ENCODE measurements at places on chromosomes 12 and 14. TPM values are rescaled to one million over a fixed set of nuclear protein-coding genes. Genes with fewer than 3 reads are reported as not detected.

DNA sequence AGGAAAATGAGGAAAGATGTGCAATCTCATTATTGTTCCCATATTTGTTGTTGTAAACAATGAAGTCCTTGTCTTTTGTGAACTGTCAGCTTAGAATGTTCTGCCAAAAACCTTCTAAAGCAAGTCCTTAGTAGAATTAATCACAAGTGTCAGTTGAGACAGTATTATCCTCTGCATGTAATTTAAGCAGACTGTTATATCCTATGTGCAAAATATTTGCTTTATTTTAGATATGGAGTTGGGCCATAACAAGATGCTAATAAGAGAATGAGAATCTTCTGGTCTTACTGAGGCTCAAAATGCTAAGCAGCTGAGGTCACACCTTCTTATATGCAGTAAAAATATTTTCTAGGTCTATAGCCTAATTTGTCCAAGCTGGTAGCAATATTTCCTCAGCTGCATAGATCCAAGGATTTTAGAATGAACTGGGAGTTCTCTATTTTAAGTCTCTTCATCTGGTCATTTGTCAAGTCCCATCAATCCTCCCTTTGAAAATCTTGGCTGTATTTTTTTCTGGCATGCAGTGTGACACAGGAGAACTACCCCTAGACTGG lies 222.3 kb upstream of the NAV3 start:
- peaks cover 32% of the 10 kb centered on the region for H3K27me3 ChIP-seq
- H3K4me3 ChIP-seq = no peak overlapping the region
- H3K36me3 ChIP-seq = no peaks in the 10 kb centered on the region
- no peaks in the 10 kb centered on the region for H3K4me1 ChIP-seq

DNA sequence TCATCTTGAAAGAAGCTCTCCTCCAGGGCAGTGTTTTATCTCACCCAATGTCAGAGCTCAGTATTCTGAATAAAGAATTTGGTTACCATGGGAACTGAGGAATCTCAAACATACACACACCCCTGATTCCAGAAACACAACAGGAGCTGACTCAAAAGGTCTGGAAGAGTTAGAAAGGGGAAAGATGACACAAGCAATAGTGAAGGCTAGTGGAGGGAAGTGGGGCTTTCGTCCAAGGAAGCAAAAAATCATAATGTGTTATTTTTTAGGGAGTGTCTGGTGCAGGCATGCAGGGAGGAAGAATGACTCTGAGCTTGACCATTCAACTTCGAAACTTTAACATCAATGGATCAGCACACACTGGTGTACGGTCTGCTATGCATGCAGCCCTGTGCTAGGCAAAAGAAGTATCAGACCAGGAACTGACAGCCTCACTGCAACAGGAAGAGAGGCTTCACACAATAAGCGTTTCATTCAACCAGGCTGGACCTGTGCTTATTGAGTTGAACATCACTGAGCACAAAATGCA lies 20.3 kb downstream of the HEBP1 start:
- peaks cover 15% of the 10 kb centered on the region for H3K36me3 ChIP-seq
- DNase-seq = no peak
- H3K4me1 ChIP-seq = peaks cover 33% of the 10 kb centered on the region
- H3K4me3 ChIP-seq = no peak overlapping the region
- no peak overlapping the region for H3K27ac ChIP-seq
- no peaks in the 10 kb centered on the region for H3K27me3 ChIP-seq

GRCh38 chr12:93813186-93813585 lies 136.0 kb downstream of the CRADD start:
- peak overlapping the region; percentile 93 for H3K27ac ChIP-seq
- H3K27me3 ChIP-seq = no peaks in the 10 kb centered on the region
- no peak for DNase-seq
- H3K4me3 ChIP-seq = no peak overlapping the region
- H3K4me1 ChIP-seq = peaks cover 60% of the 10 kb centered on the region

DNA sequence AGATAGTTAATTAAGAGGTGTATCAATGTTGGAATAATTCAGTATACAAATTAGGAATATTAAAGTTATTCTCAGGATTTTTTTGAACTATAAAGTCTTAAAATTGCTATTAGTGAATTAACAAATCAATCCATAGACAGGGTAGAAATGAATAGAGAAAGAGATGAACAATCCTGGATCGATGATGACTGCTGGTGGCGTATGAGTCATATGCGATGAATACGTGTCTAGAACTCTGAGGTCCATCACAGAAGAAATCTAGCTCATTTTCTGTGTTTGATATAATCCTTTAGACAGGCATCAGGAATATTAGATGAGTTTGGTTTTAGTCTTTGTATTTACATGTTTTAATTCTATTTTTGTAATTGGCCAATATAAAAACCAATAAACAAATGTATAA lies 85.4 kb upstream of the RTL1 start:
- H3K36me3 ChIP-seq = no peaks in the 10 kb centered on the region
- H3K4me3 ChIP-seq = no peak overlapping the region
- peaks cover 24% of the 10 kb centered on the region for H3K4me1 ChIP-seq

- H3K27ac ChIP-seq = no peak overlapping the region
- H3K27me3 ChIP-seq = no peaks in the 10 kb centered on the region
- H3K4me3 ChIP-seq = no peak overlapping the region
- H3K4me1 ChIP-seq = peaks cover 8% of the 10 kb centered on the region
These were observed 714.6 kb downstream of the DIO2 start for GRCh38 chr14:79496701-79497100.

GRCh38 chr12:3564861-3565260 lies 73.9 kb downstream of the PRMT8 start:
- H3K27ac ChIP-seq = no peak overlapping the region
- no peak overlapping the region for H3K4me3 ChIP-seq
- peaks cover 4% of the 10 kb centered on the region for H3K27me3 ChIP-seq

DNA sequence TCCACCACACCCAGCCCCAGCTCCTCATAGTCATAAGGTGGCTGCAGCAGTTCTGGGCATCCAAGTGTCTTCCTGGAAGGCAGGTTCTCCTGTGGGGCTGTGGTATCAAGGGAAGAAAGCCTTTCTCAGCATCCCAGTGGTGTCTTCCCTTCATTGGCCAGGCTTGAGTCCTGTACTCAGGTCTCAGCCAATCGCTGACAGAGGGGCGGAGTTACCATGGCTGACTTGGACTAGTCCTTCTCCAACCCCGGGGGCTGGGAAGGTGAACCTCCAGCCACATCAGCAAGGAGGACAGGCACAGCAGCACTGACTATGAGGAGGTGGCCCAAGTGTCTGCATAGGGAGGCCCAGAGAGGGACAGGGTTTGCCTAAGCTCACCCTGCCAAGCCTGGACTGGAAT lies 64.0 kb upstream of the SLC24A4 start:
- no peaks in the 10 kb centered on the region for H3K36me3 ChIP-seq
- no peak for DNase-seq
- H3K27ac ChIP-seq = no peak overlapping the region
- peaks cover 9% of the 10 kb centered on the region for H3K4me1 ChIP-seq
- H3K4me3 ChIP-seq = no peak overlapping the region
- H3K27me3 ChIP-seq = peaks cover 26% of the 10 kb centered on the region

DNA sequence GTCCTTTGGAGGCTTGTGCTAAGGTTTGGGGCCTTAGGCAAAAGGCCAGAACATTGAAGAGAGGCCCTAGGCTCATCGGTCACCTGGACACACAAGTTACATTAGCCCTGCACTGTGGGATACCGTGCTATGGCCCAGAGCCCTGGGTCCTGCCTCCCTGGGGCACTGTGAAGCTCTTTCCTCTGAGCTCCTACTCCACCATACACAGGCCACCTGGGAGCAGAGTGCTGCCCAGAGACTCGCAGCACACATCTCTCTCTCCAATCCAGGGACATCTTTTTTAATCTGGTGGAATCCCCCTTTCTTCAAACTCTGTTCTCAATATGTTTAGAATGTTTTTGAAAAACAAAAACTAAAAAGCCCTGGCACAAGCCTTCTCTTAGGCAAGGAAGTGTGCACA lies 314.2 kb upstream of the RGS6 start:
- no peaks in the 10 kb centered on the region for H3K27me3 ChIP-seq
- H3K36me3 ChIP-seq = peaks cover 36% of the 10 kb centered on the region
- peaks cover 23% of the 10 kb centered on the region for H3K4me1 ChIP-seq
- no peak overlapping the region for H3K27ac ChIP-seq

- H3K4me3 ChIP-seq = no peak overlapping the region
- peaks cover 8% of the 10 kb centered on the region for H3K36me3 ChIP-seq
- no peak overlapping the region for H3K27ac ChIP-seq
- no peak for DNase-seq
- peaks cover 28% of the 10 kb centered on the region for H3K4me1 ChIP-seq
These were observed 3.2 kb upstream of the GSC start for GRCh38 chr14:94773061-94773648.

GRCh38 chr14:22532345-22533056 lies 56.5 kb downstream of the DAD1 start:
- H3K27ac ChIP-seq = peak overlapping the region; percentile 91
- peaks cover 60% of the 10 kb centered on the region for H3K4me1 ChIP-seq
- no peaks in the 10 kb centered on the region for H3K27me3 ChIP-seq
- DNase-seq = no peak
- no peak overlapping the region for H3K4me3 ChIP-seq

GRCh38 chr12:6767353-6768319 lies 1.5 kb downstream of the PTMS start:
- H3K4me3 ChIP-seq = peak overlapping the region; percentile 86
- H3K4me1 ChIP-seq = peaks cover 55% of the 10 kb centered on the region
- H3K27ac ChIP-seq = peak overlapping the region; percentile 86
- no peak for DNase-seq
- peaks cover 15% of the 10 kb centered on the region for H3K36me3 ChIP-seq
- H3K27me3 ChIP-seq = no peaks in the 10 kb centered on the region

- no peaks in the 10 kb centered on the region for H3K4me1 ChIP-seq
- H3K36me3 ChIP-seq = no peaks in the 10 kb centered on the region
- no peak overlapping the region for H3K27ac ChIP-seq
- H3K4me3 ChIP-seq = no peak overlapping the region
These were observed 33.5 kb upstream of the TCL1B start for GRCh38 chr14:95652690-95653089.

- peaks cover 68% of the 10 kb centered on the region for H3K4me1 ChIP-seq
- peaks cover 5% of the 10 kb centered on the region for H3K36me3 ChIP-seq
- no peak for DNase-seq
- no peaks in the 10 kb centered on the region for H3K27me3 ChIP-seq
- peak overlapping the region; percentile 90 for H3K27ac ChIP-seq
These were observed 180.1 kb downstream of the DACT1 start for GRCh38 chr14:58817846-58818245.

DNA sequence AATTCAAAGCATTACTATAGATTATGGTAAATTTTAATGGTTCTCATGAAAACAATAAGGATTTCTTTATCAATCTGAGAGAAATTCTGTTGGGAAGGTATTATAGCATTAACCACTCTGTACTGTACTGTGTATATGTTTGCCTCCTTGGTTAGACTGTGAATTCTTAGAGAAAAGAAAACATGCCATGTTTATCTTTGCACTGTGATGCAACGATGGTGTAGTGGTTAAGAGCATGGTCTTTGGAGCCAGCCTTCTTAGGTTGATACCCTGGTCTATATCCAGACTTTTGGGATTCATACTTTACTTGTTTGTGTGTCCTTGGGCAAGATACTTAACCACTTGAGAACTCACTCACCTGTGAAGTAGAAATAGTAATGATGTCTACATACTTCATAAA lies 32.2 kb upstream of the NUBPL start:
- DNase-seq = no peak
- no peaks in the 10 kb centered on the region for H3K27me3 ChIP-seq
- no peak overlapping the region for H3K27ac ChIP-seq
- H3K4me3 ChIP-seq = no peak overlapping the region

DNA sequence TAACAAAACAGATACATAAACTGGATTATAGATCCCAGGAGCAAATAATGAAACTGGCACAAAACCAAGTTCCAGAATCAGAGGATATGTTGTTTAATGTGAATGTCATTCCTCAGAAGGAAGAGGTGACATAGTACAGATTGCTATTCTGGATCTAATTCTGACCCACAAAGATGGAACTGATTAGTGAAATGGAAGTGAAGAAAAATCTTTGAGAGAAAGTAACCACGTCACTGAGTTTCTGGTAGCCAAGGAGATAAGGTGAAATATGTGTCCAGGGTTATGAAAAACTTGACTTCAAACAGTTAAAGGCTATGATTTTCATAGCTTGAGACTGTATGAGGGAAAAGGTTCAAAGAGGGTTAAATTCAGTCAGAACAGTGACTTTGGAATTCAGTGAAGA lies 8.3 kb downstream of the OR10AD1 start:
- H3K4me3 ChIP-seq = no peak overlapping the region
- no peak overlapping the region for H3K27ac ChIP-seq
- H3K4me1 ChIP-seq = peaks cover 25% of the 10 kb centered on the region
- no peaks in the 10 kb centered on the region for H3K36me3 ChIP-seq
- peaks cover 28% of the 10 kb centered on the region for H3K27me3 ChIP-seq
- no peak for DNase-seq

DNA sequence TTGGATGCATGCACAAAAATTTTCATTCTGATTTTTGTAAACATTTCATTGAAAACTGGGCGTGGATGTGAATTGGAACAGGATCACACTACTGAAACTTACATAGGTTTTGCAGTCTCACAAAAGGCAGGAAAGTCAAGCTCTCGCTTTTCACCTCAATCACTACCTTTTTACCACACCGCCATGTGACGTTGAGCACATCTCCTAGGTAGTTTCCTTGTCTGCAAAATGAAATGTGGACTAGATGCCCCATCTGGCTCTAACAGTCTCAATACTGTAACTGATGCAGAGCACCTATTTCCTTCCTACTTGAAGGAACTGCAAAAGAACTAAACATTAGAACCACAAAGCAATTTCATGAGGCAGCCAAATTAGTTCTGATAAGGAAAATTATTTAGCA lies 4.4 kb upstream of the YY1 start:
- no peaks in the 10 kb centered on the region for H3K27me3 ChIP-seq
- H3K27ac ChIP-seq = no peak overlapping the region
- DNase-seq = no peak
- peaks cover 23% of the 10 kb centered on the region for H3K4me1 ChIP-seq

- DNase-seq = no peak
- peaks cover 2% of the 10 kb centered on the region for H3K36me3 ChIP-seq
- H3K27ac ChIP-seq = peak overlapping the region; percentile 90
- H3K4me1 ChIP-seq = peaks cover 65% of the 10 kb centered on the region
These were observed 7.2 kb downstream of the TPCN1 start for GRCh38 chr12:113228394-113229028.

GRCh38 chr14:91893007-91893406 lies 25.7 kb upstream of the TC2N start:
- no peak for DNase-seq
- peaks cover 82% of the 10 kb centered on the region for H3K4me1 ChIP-seq
- peak overlapping the region; percentile 93 for H3K27ac ChIP-seq
- H3K36me3 ChIP-seq = peaks cover 34% of the 10 kb centered on the region

- DNase-seq = no peak
- peaks cover under 1% of the 10 kb centered on the region for H3K4me1 ChIP-seq
- peaks cover 2% of the 10 kb centered on the region for H3K36me3 ChIP-seq
- H3K27ac ChIP-seq = no peak overlapping the region
- no peaks in the 10 kb centered on the region for H3K27me3 ChIP-seq
These were observed 284.2 kb upstream of the SOX5 start for GRCh38 chr12:24233519-24234246.

Gene STYK1
- total RNA-seq = 0.31 TPM

Gene C3AR1
- 0.27 TPM for total RNA-seq

Gene SPTLC2
- 25.3 TPM for total RNA-seq
